ENCODE measurements at places on chromosomes 7 and 10. TPM values are rescaled to one million over a fixed set of nuclear protein-coding genes. Genes with fewer than 3 reads are reported as not detected.
A peak's percentile ranks its signal among the peaks of the same experiment; 100 is the strongest.

OR2A1 gene
- polyA plus RNA-seq = not detected

NFE2L3 gene
- polyA plus RNA-seq = 10.0 TPM

GRCh38 chr10:25982107-25982506 is 48.1 kb downstream of the MYO3A start:
- DNase-seq = no peak

GRCh38 chr10:123808286-123808685 is 83.3 kb downstream of the CPXM2 start:
- DNase-seq = no peak

DNA sequence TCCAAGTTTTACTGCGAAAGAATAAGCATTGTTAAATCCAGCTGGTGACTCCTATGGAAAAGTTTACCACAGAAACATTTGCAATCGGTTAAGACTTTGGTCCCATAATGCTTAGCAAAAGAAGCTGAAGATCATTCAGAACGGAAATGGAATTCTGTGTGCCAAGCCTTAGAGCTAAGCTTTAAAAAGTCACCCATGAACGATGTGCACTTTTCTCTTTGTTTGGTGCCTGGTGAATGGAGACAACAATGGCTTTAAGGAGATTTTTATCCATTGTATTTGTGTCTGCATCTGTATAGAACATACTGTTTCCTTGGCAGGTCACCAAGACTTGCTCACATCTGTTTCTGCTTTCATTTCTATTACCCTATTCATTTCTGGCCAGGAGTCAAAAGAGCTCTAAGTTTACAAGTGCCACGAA is 26.3 kb upstream of the COL1A2 start:
- DNase-seq = no peak

ZNF804B gene
- not detected for polyA plus RNA-seq

NACAD gene
- polyA plus RNA-seq = 0.30 TPM

GRCh38 chr10:97704341-97704740 is 9.2 kb upstream of the MARVELD1 start:
- no peak for DNase-seq

DNA sequence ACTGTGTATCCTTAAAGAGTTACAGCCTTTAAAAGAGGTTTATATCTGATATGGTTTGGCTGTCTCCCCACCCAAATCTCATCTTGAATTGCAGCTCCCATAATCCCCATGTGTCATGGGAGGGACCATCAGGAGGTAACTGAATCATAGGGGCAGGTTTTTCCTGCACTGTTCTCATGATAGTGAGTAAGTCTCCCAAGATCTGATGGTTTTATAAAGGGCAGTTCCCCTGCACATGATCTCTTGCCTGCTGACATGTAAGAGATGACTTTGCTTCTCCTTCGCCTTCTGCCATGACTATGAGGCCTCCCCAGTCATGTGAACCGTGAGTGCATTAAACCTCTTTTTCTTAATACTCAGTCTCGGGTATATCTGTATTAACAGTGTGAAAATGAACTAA is 9.7 kb downstream of the RTKN2 start:
- DNase-seq = no peak

FRMD4A gene
- polyA plus RNA-seq = 2.5 TPM

COBL gene
- polyA plus RNA-seq = 1.5 TPM

DNA sequence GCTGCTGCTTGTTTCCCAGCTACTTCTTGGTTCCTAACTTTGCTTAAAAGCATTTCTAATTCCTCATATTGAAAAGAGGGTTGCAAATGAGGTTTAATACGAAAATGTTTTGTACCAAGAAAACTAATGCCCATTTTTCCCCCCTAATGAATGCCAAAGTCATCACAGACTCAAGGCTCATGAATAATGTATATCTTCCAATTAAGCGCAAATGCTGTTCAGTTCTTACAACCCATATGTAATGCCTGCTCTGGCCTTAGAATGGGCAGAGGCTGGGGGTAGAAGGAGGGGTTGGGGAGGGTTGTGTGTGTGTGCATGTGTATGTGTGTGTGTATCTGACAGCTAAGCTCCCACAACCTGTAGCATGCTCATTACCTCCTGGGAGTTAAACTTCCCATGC is 901.7 kb downstream of the KCNMA1 start:
- no peak for DNase-seq

SEMA3E gene
- 1.2 TPM for polyA plus RNA-seq

GRCh38 chr10:49682879-49683278 is 3.4 kb downstream of the C10orf53 start:
- DNase-seq = no peak

DNA sequence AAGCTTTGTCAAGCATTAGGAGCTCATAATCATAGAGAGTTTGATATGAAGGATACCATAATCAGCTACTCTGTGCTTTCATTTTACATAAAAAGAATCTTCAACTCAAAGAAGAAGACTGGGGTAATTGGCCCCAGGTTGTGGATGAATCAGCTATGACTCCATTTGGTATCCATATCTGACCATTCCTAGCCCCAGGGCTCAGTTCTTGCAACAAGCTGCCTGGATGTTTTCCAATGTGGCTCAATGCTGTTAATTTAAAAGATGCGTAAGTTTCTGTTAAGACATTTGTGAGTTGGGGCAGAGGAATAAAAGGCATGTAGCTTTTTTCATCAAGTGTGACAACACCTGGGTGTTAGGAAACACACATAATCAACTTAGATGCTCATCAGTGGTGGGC is 951.1 kb downstream of the NRG3 start:
- DNase-seq = no peak

GRCh38 chr10:15652757-15653156 is 67.0 kb downstream of the ITGA8 start:
- no peak for DNase-seq

DNA sequence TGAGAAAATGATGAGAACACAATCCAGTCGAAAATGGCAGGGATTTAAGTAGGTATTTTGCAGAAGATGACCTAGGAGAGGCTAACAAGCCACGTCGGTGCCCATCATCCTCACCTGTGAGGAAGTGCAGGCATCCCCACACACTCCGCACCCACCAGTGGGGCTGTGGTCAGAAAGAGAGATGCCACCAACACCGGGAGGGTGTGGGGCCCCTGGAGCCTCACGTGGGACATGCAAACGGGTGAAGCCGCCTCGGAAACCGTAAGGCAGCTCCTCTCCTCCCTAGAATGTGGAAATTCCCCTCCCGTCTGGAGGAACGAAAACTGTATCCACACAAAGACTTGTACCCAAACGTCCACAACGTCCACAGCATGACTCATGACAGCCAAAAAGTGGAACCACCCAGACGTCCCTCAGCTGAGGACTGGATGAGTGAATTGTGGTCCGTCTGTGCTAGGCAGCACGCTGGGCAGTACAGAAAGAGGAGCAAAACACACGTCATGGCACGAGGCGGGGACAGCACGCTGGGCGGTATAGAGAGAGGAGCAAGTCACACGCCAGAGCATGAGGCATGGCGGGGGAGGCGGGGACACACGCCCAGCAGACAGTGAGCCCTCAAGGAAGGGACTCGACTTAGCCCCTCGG is 246.0 kb downstream of the ELFN1 start:
- no peak for DNase-seq

DNA sequence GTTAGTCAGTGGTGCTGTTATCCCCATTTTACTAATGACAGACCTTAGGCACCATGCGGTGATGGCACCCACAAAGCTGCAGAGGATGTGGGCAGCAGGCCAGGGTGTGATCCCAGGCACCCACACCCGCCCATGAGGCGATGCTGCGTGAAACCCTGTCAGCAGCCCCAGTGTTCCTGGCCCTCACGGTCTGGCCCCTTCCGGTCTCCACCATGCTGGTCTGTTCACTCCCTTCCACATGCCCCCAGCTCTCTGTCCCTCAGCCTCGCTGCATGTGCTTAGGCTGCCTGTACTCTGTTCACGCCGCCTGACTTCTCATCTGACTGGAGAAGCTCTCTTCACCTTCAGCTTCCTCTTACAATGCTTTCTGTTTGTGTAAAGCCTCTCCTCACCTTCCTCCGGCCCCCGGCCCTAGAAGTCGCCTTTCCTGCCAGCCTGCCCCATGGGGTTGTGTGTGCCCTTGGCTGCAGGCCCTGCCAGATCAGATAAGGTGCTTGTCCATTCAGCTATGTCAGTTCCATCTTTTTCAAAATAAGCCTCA is 17.6 kb upstream of the ORAI2 start:
- no peak for DNase-seq

DNA sequence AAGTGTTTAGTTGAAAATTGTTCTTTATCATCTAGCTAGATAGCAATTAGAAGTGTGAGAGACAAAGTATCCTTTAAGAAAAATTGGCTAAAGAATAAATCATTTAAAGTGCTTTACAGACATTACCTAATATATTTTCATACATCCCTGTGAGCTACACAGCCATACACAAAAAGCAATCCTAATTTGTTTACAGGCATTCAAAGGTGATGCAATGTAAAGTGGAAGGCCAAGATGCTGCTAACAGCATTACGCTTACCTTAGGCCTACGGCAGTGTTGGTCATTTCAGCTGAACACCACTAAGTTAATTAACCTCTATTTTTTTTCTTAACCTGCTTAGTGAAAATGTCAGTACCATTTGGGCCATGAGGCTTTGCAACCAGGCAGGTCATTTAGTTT is 10.7 kb upstream of the CASD1 start:
- no peak for DNase-seq

NKX2-3 gene
- polyA plus RNA-seq = not detected

DNA sequence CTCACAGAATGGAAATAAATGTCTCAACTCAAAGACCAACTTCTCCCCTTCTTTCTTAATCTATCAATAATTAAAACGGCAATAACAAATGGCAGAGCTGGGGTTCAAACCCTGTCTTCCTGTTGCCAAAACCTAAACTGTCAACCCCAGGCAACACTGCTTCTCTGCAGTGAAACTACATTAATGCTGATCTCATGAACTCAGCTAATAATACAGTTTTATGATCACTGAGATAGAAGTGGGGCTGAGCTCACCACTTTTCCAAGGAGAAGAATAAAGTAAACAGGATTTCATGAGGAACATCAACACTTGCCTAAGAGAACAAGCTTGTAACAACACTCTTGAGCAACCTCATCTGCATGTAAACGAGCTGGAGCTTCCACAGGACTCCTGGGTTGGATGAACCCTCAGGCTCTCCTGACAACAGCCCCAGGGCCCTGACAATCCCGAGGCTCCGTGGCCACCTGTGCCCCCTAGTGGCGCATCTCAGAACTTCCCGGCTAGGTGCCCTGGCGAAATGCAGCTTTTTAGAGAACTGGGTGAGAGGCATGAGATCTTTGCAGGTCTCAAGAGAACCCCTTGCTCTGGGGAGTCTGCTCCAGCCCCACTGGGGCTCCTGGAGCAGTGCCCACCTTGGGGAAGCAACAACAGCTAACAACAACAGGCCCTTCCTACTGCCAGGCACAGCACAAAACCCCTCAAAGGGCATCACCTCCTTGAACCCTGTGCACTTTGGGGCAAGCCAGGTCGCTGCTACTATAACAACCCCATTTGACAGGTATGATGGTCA is 169.3 kb downstream of the SH3PXD2A start:
- DNase-seq = peak; percentile 55

NKX1-2 gene
- 0.08 TPM for polyA plus RNA-seq

GNAI1 gene
- polyA plus RNA-seq = 46.3 TPM

GRCh38 chr10:3428826-3429225 is 256.2 kb upstream of the PITRM1 start:
- no peak for DNase-seq

- DNase-seq = no peak
Observed at GRCh38 chr7:35823440-35823839, 22.6 kb downstream of the SEPTIN7 start.

DNA sequence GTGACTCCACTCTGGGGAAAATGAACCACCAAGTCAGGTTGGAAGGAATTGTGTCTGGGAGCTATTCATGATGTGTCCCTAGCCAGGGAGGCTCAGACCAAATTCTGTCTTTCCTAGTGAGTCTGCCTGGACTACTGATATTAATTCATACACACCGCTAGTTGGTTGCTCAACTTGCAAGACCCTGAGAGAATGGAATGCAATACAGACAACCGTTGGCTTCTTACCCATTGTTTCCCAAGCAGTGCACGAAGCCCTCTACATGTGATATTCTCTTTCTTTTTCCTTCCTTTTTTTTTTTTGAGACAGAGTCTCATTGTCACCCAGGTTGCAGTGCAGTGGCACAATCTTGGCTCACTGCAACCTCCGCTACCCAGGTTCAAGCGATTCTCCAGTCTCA is 19.4 kb upstream of the SRGN start:
- DNase-seq = no peak

DNA sequence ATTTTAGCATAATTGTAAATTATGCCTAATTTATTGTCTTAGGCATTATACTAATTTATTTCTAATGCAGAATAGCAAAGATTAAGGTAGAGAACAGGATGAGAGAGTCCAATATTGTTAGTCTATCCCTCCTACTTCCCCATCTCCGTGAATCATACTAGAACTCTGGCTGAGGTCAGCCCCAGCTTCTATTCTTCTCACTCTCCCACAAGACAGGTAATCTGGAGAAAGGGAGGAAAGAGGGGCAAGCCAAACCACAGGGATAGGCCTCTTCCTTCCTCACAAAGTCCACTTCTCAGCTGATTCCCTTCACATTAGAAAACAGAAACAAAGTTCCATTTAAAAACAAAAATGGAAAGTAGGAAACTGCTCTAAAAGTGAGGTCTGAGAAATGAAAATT is 117.5 kb upstream of the LAMB4 start:
- no peak for DNase-seq

DNA sequence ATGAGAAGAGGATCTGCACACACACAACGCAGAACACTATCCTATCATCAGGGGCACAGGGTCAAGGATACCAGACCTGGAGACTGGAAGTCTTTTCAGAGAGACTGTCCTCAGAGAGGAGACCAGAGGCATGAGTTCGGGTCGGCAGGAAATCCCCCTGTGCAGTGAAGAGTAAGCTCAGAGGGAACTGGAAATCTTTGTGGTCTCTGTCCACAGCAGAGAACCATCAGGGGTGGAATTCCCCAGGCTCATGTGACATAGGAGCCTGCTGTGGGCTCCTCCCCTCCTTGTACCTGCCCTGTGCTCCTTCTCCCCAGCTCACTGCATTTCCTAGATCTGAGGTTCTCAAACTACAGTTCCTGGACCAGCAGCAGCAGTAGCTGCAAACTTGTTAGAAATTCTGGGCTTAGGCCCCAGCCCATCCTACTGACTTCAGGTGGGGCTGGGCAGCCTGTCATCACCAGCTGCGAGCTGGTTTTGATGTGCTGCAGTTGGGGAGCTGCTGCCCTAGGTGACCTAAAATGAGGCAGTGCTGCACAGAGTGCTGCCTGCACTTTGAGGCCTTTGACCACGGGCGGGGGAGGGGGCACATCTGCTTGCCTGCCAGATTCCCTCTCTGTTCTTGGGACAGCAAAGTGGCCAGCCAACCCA is 2.4 kb downstream of the ZMIZ2 start:
- DNase-seq = no peak

GRCh38 chr10:110723224-110723891 is 79.2 kb downstream of the RBM20 start:
- DNase-seq = no peak

GRCh38 chr10:71996592-71997371 is 32.6 kb downstream of the CHST3 start:
- no peak for DNase-seq

UPK3BL2 gene
- 3.9 TPM for polyA plus RNA-seq

GRCh38 chr7:4730971-4731370 is 44.5 kb upstream of the AP5Z1 start:
- DNase-seq = no peak

PRKCQ gene
- polyA plus RNA-seq = 3.6 TPM

All from A549 (cell line).